ENCODE measurements at places on chromosomes 12 and 14. TPM values are rescaled to one million over a fixed set of nuclear protein-coding genes. Genes with fewer than 3 reads are reported as not detected.
A peak's percentile ranks its signal among the peaks of the same experiment; 100 is the strongest.

The FOXG1 gene
- not detected for total RNA-seq

The TRIM9 gene
- 2.0 TPM for total RNA-seq

The SOX5 gene
- 10.8 TPM for total RNA-seq

DNA sequence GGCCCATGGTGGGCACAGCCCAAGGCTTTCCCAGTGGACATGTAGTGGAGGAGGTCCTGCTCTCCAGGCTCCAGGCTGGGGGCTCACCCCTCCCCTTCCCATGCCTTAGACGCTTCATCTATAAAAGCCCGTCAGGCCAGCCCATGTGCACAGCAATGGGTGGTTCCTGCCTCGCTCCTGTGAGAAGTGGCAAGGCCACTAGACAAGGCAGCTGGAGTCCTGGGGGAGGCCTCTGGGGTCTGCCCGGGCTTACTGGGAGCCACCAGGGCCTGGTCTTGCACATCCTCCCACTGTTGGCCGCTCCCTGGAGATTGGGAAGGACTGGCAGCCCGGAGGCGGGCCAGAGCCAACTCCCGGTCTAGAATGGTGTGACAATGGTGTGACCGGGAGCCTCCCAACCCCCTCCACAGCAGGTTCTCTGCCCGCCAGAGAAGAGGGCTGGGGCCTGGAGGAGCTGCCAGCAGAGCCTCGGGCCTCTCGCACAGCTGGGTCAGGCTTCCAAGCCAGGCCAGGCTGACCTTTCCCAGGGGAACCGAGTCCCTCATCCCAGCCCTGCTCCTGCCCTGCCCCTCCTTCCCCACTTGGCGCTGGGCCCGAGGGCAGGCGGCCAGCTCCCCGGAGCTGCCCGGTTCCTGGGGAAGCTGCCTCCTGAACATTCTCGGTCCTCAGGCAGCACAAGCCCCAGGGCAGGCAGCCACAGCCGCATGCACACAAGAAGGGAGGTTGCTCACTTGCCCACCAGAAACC is 97.9 kb downstream of the RFLNA start:
- peak; percentile 73 for DNase-seq

GRCh38 chr12:96343347-96343954 is 56.8 kb downstream of the CDK17 start:
- no peak for DNase-seq

DNA sequence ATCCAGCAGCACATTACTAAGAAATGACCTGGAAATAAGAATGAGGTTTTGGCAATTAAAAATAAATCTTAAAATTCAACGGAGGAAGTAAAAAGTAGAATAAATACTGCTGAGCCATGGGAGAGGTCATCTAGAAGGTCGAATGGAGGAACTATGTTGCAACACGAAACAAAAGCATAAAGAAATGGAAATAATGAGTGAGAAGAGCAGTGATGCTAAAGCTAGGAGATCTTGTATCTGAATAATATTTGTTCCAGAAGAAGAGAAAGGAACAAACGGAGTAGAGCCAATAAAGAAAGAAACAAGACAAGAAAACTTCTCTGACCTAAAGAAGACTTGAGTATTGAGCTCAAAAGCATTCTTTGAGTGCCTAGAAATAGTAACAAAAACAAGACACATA is 6.6 kb upstream of the KRT7 start:
- no peak for DNase-seq

DNA sequence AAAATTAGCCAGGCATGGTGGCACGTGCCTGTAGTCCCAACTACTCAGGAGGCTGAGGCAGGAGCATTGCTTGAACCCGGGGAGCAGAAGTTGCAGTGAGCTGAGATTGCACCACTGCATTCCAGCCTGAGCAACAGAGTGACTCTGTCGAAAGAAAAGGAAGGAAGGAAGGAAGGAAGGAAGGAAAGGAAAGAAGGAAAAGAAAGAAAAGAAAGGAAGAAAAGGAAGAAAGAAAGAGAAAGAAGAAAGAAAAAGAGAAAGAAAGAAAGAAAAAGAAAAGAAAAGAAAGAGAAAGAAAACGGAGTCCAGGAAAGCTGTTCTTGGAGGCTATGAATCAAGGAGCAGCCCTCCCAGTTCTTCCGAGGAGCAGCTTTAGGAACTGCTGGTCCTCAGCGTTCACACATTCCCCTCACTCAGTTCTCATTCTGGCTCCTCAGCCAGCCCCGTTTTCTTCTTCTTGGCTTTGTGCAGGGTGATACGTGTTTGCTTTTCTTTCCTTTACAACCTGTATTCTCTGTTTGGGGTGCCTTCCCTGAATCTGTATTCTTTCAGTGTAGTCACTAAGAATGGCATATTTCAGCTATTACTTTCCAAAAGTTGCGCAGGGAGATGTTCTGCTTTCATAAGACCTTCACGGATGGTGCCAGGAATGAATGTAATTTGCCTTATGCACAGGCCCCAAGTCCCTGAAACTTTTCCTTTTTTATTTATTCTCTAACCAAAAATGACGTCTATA is 12.2 kb downstream of the FBXL14 start:
- no peak for DNase-seq

GRCh38 chr12:99444859-99445316 is 202.7 kb upstream of the GARIN6 start:
- DNase-seq, result no peak

- DNase-seq, result no peak
These were observed 183.9 kb upstream of the CNOT2 start for GRCh38 chr12:70059373-70059772.

DNA sequence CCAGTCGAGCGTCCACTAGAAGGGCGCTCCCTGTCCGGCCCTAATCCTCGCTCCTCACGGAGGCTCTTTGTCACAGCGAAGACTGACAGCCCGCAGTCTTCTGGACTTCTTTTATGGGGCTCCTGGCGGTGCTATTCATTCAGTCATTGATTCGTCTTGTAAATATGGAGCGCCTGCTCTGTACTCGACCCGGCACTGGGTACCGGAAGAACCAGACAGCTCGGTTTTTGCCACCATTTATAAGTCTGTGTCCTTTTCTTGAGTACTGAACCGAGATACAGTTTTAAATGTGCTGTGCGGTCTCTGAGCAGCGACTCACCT is 570 bp downstream of the DMAC2L start:
- DNase-seq, result no peak

Measured in kidney (tissue), 22 donors.